ENCODE measurements at places on chromosomes 16 and 17.
A peak's percentile ranks its signal among the peaks of the same experiment; 100 is the strongest.

DNA sequence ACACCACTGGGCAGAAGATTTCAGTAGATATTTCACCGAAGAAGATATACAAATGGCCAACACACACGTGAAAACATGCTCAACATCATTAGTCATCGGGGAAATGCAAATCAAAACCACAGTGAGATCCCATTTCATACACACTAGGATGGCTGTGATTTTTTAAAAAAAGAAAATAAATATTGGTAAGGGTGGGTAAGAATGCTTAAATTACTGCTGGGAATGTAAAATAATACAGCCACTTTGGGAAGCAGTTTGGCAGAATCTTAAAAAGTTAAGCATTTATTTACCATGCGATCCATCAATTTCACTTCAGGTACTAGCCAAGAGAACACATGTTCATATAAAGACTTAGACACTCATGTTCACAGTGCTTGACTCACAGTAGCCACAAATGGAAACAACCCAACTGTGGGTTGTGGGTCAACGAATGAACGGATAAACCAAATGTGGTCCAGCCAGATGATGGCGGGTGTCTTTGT is 6.5 kb upstream of the C16orf74 start:
- no peak for DNase-seq

GRCh38 chr16:67654403-67654911 is 5.6 kb downstream of the ACD start:
- DNase-seq: no peak

DNA sequence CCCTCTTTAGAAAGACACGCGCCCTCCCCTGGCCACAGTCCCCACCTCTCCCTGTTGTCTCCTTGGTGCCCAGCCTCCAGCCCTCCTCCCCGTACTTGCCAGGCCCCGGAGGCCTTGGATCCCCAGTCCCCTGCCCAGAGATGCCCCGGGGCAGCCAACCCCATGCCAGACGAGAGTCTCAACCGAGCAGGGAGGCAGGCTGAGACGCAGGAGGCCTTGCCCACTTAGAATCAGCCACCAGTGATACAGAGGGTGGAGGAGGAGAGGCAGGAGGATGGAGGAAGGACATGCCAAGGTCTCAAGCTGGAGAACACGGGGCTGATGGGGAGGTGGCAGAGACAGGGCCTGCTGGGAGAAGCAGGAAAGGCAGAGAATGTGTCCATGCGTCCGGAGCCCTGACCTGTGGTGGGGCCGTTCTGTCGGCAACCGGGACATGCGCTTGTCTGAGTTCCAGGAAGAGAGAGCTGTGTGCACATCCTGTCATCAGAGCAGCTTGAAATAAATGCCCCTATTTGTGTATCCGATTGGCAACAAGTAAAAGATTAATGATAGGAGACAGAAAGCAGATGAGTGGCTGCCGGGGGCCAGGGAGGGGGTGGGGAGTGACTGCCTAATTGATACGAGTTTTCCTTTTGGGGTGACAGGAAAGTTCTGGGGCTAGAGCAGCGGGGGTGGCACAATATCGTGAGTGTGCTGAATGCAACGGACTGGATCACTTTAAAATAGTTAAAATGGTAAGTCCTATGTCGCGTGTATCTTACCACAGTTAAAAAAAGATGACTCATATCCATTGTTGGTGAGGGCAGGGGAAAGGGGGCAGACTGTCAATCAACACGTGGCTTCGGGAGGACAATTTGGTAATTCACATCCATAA is 44.7 kb upstream of the MEAK7 start:
- DNase-seq: no peak

GRCh38 chr17:72400863-72401262 is 280.0 kb downstream of the SOX9 start:
- DNase-seq: no peak

DNA sequence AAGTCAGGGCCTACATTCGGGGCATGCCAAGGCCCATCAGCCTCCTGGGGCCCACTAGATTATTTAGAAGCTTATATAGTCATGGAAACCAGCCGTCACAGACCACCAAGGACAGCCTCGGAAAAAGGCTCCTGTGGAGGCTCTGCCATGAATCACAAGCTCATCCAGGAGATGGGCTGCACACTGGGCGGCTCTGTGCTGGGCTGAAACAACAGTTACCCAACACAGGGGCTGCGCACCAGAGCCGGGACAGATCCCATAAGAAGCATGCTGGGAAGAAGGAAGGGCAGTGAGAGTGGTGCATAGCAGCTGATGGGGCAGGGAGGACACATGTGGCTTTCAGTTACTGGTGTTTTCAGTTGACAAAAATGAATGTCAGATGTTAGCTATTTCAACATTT is 67.7 kb upstream of the GSG1L start:
- DNase-seq: no peak

- no peak for DNase-seq
Observed at GRCh38 chr16:13093661-13094060, 192.3 kb downstream of the SHISA9 start.

- no peak for DNase-seq
Observed at GRCh38 chr17:70070305-70071027, 4.6 kb upstream of the KCNJ16 start.

- no peak for DNase-seq
Observed at GRCh38 chr17:19494961-19495806, 38.5 kb upstream of the SLC47A1 start.

GRCh38 chr16:85983606-85984230 is 84.8 kb downstream of the IRF8 start:
- no peak for DNase-seq

- no peak for DNase-seq
Observed at GRCh38 chr16:22970209-22970865, 156.4 kb downstream of the HS3ST2 start.

DNA sequence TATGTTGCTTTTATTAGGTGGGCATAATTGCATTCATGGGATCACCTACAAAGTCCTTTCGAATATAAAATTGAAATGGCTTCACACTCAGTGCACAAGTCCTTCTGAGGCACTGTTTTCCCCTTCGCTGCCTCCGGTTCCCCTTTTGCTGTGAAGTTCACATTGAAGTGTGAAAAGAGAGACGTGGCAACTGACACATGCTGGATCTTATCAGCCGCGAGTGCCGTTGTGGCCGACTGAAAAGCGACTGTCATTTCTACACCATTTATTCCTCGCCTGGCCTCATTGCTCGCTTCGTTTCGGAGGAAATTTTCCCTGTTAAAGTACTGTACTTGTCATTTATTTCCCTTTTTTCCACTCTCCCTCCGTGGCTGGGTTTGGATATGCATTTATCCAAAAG is 423.5 kb downstream of the MAF start:
- DNase-seq: no peak

- DNase-seq: peak; percentile 84
Observed at GRCh38 chr17:42964161-42964932, at the start of gene AARSD1. TSS of gene AARSD1 (minus strand) at chr17:42964454. CDS start at chr17:42964440, 14 bp downstream.

DNA sequence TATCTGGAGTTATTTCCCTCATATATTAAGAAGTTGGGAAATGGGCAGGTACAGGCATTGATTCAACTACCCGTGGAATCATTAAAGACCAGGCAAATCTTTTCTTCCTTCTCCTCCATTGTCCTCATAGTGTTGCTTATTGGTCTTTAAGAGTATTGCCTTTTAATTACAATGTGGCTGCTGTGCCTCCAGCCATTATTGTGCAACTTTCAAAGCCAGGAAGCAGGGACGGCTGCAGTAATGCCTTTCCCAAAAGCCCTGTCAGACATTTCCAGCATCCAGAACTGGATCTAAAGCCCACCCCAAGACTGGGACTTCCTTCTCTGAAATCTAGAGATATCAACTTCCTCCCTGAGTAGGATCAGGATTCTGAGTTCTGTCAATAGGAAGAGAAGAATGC is 42.3 kb upstream of the MED9 start:
- no peak for DNase-seq

DNA sequence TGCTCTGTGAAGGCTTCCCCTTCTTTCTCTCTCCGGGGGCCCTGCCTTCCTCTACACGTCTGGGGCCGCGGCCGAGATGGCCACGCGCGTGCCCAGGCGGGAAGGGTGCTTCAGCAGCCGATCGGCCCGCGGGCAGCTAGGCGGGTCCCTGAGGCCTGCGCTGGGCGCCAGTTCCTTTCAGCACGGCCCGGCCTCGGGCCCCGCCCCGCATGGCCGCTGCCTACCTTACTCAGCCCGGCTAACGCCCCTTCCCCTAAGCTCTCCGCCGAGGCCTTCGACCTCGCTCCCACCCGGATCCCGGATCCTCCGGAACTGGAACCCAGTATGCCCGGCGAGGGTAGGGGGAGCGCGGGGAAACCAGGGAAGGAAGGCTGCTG is 335 bp downstream of the TMEM11 start:
- DNase-seq: peak; percentile 11
